Osteocyte (in vitro differentiated cells): ENCODE measurements at places on chromosomes 7 and 10.

GRCh38 chr7:88269586-88269985 lies 37.1 kb downstream of the STEAP4 start:
- H3K36me3 ChIP-seq, result no peaks in the 10 kb centered on the region
- DNase-seq, result no peak
- H3K4me1 ChIP-seq, result no peaks in the 10 kb centered on the region
- H3K27ac ChIP-seq, result no peak overlapping the region
- H3K4me3 ChIP-seq, result no peak overlapping the region

GRCh38 chr7:99252166-99252895 lies 20.3 kb upstream of the MYH16 start:
- DNase-seq, result no peak
- peaks cover 22% of the 10 kb centered on the region for H3K27me3 ChIP-seq
- no peak overlapping the region for H3K4me3 ChIP-seq
- H3K27ac ChIP-seq, result no peak overlapping the region
- H3K4me1 ChIP-seq, result no peaks in the 10 kb centered on the region

GRCh38 chr7:103870664-103871063 lies 118.8 kb downstream of the RELN start:
- DNase-seq, result no peak
- H3K27ac ChIP-seq, result no peak overlapping the region
- no peak overlapping the region for H3K4me3 ChIP-seq

GRCh38 chr10:126013489-126014281 lies 117.3 kb downstream of the FANK1 start:
- H3K4me1 ChIP-seq, result peaks cover 45% of the 10 kb centered on the region
- DNase-seq, result no peak
- H3K36me3 ChIP-seq, result peaks cover 9% of the 10 kb centered on the region
- H3K27me3 ChIP-seq, result no peaks in the 10 kb centered on the region
- H3K27ac ChIP-seq, result peak overlapping the region; percentile 51

DNA sequence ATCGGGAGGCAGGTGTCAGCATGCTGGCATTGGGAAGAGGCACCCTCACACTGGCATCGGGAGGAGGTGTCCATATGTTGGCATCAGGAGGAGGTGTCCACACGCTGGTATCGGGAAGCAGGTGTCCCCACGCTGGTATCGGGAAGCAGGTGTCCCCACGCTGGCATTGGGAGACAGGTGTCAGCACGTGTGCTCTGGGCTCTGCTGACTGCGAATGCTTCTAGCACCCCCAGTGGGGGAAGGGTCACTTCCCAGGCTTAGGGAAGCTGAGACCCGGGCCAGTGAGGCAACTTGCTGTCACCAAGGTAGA lies 92.5 kb upstream of the IKZF1 start:
- no peaks in the 10 kb centered on the region for H3K36me3 ChIP-seq
- H3K27me3 ChIP-seq, result no peaks in the 10 kb centered on the region
- H3K4me3 ChIP-seq, result no peak overlapping the region
- no peak for DNase-seq

DNA sequence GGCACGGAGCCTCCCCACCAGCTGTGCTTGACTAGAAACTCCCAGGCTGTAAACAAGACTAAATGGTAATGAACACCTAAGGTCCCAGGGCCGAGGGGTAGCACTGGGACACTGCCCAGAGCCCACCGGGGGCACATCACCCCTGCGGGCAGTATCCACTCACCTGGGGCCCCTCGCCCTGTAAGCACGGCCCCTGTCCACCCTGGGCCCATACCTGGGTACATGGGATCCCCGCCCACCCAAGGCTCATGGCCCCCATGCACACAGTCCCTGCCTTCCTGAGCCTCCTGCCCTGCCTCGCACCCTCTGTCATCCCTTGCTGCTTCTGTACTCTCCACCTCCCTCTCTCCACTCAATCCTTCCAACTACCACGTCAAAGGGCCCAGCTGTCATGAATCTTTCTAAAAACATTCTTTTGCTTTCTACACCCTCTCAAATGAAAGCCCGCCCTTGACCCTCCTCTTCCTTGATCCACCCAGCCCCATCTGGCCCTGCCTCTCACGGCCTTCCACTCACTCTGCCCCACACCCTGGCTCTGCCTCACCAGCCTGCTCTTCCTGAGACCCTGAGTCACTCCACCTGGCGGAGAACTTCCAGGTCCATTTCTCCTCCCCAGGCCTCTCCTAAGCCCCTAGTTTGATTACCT lies 173.1 kb downstream of the PARD3 start:
- H3K4me3 ChIP-seq, result no peak overlapping the region
- DNase-seq, result no peak
- no peaks in the 10 kb centered on the region for H3K27me3 ChIP-seq
- H3K27ac ChIP-seq, result no peak overlapping the region
- no peaks in the 10 kb centered on the region for H3K36me3 ChIP-seq

GRCh38 chr10:17744341-17744861 lies 7.6 kb upstream of the TMEM236 start:
- H3K27ac ChIP-seq, result no peak overlapping the region
- H3K4me3 ChIP-seq, result no peak overlapping the region
- peaks cover 6% of the 10 kb centered on the region for H3K4me1 ChIP-seq
- no peak for DNase-seq
- H3K36me3 ChIP-seq, result no peaks in the 10 kb centered on the region
- H3K27me3 ChIP-seq, result no peaks in the 10 kb centered on the region

DNA sequence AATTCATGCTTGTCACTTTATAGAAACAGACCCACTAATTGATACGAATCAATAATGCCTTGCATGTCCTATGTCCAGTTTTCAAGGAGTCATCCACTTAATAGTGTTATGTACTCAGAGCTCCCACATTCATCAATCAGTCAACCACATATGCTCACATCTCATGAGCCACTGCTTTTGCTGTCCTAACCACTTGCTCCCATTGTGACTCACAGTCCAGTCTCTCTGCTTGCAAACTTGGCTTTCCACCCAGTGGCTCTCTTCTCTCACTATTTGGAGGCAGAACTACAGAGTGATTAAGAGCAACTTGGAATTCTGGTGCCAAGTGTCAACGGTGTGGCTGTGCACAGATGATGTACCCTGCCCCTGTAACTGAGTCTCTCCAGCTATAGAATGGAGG lies 166.0 kb downstream of the SNX13 start:
- no peak for DNase-seq
- no peaks in the 10 kb centered on the region for H3K27me3 ChIP-seq
- no peaks in the 10 kb centered on the region for H3K36me3 ChIP-seq
- H3K27ac ChIP-seq, result no peak overlapping the region

DNA sequence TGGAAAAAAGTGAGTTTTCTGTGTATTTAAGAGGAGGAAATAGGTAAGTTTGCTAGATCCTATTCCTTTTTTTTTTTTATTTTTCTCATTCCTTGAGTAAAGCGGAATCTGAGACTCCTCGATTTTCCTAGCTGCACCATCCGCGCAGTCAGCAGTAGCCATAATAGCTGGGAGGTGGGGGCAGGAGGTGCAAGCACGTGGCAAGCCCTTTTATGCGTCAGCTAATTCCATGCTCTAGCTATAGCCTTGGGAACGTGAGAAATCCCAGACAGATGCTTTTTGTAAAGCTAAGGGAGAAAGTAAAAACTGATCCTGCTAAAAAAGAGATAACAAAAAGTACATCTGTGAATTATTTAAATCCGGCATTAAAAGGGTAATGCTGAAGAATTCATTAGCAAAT lies 33.2 kb upstream of the TPK1 start:
- H3K27ac ChIP-seq, result no peak overlapping the region
- no peak overlapping the region for H3K4me3 ChIP-seq
- H3K4me1 ChIP-seq, result no peaks in the 10 kb centered on the region
- H3K27me3 ChIP-seq, result no peaks in the 10 kb centered on the region
- H3K36me3 ChIP-seq, result no peaks in the 10 kb centered on the region

GRCh38 chr7:387132-388022 lies 97.4 kb downstream of the FOXL3 start:
- H3K27me3 ChIP-seq, result peaks cover 36% of the 10 kb centered on the region
- peaks cover 3% of the 10 kb centered on the region for H3K4me1 ChIP-seq
- H3K36me3 ChIP-seq, result no peaks in the 10 kb centered on the region
- no peak overlapping the region for H3K27ac ChIP-seq
- no peak for DNase-seq

DNA sequence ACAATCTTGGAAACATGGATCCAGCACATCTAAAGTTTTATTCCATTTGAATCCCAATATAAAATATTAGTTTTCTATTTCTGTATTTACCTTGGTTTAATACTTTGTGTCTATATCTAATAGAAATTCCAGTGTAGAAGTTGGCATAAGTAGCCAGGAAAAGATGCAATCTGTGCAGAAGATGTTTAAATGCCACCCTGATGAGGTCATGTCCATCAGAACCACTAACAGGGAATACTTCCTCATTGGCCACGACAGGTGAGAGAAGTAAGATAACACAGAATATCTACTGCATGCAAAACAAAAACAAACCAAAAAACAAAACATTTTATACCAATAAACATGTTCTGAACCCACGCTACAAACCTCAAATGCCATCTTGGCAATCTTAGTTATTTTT lies 15.7 kb downstream of the PLEKHS1 start:
- DNase-seq, result no peak
- no peak overlapping the region for H3K27ac ChIP-seq
- peaks cover 1% of the 10 kb centered on the region for H3K36me3 ChIP-seq
- no peak overlapping the region for H3K4me3 ChIP-seq
- H3K4me1 ChIP-seq, result peaks cover 2% of the 10 kb centered on the region
- H3K27me3 ChIP-seq, result peaks cover 80% of the 10 kb centered on the region

DNA sequence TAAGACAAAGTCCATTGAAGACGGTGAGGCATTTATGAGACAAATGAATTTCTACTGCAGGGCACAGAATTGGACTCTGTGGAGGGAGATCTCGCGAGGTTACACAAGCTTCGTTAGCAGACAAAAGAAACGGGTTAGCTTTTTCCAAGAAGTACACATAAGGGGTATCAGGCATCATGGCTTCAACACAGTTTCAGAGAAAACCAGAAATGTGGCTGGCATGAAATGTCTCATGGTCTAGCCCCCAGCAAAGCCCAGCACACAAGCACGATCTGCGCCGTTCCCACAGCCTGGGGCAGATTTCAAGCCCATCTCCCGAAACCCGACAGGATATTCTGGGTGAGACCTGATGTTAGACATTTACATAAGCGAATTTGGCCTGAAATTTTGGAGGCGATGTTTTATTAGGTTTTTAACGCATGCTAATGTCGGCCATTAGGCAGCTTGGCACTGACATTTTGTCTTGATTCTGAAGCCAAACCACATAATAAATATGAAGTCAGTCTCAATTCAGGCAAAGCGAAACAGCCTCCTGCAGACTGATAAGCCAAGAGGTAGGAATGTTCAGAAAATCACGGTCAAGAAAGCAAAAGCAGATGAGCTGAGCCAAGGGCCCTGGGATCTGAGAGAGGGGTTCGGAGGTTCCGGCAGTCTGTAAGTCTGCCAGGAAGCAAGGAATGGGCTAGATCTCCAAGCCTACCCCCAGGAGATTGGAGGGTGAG lies 240.5 kb downstream of the PRPF18 start:
- H3K36me3 ChIP-seq, result peaks cover 16% of the 10 kb centered on the region
- H3K4me1 ChIP-seq, result peaks cover 36% of the 10 kb centered on the region
- H3K27ac ChIP-seq, result no peak overlapping the region
- no peak overlapping the region for H3K4me3 ChIP-seq
- no peaks in the 10 kb centered on the region for H3K27me3 ChIP-seq

- DNase-seq, result no peak
- H3K4me1 ChIP-seq, result peaks cover 21% of the 10 kb centered on the region
- H3K27me3 ChIP-seq, result no peaks in the 10 kb centered on the region
- peaks cover 4% of the 10 kb centered on the region for H3K36me3 ChIP-seq
- peak overlapping the region; percentile 94 for H3K4me3 ChIP-seq
Measured at GRCh38 chr7:103075337-103075918, 488 bp downstream of the ARMC10 start.

DNA sequence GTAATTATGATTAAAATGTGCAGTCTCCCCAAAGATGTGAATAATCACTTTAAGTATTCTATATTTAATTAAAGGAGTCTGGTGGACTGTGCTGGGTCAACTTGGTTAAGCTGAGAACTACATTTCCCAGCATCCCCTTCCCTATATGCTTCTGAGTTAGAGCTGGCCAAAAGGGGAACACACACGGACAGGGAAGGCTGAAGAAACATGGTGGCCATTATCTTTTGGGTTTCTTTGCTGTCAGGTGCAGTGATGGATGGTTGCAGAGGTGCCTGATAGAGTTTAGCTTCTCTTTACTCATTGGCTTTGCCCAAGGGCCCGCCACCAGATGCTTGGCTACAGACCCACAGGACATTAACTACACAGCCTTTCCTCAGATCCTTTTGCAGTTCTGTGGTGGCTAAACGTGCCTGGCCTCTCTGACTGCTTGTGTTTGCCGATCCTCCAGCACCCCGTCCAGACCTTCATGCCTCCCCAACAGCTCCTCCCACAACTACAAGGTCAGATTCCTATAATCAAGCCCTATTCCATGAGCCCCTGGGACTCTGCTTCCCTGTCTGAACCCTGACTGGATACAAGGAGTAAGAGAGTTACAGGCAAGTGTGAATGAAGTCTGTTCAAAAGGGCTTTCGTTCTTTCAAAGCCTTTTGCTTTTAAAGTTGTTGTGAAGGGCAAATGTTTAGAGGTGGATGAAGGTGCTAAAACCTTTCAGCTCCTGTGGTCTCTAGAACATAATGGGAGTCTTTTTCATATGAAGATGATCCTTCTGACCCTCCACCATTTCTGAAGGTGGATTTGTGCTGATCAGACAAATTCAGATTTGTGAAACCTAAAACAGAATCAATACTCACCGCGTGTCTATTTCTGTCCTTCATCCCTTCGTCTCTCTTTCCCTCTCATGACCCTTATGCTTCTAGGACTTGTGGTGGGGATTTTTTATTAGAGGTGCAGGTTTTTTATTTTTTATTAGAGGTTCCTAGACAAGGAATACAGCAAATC lies 21.5 kb downstream of the BUB3 start:
- no peak overlapping the region for H3K4me3 ChIP-seq
- no peaks in the 10 kb centered on the region for H3K4me1 ChIP-seq
- H3K27me3 ChIP-seq, result no peaks in the 10 kb centered on the region
- H3K36me3 ChIP-seq, result peaks cover 33% of the 10 kb centered on the region

DNA sequence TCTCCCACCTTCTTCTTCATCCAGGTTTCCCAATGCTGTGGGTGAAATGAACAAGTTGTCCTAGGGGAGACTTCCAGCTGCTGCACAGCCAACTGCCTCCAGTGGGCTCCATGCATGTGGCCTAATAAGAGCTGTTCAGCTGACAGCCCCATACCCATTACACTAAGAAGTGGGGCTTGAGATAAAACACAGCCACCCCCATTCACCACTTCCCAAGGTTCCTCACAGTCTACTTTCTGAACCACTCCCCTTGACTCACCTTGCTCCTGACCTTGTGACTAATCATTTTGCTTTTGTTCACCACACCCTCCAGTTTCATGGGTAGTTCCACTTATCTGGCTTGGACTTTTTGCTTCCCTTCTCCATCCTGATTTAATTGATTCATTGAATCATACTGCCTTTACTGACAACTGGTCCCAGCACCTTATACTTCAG lies 119.3 kb downstream of the CABCOCO1 start:
- no peaks in the 10 kb centered on the region for H3K27me3 ChIP-seq
- no peak for DNase-seq
- no peaks in the 10 kb centered on the region for H3K36me3 ChIP-seq
- H3K27ac ChIP-seq, result no peak overlapping the region
- peaks cover 22% of the 10 kb centered on the region for H3K4me1 ChIP-seq

DNA sequence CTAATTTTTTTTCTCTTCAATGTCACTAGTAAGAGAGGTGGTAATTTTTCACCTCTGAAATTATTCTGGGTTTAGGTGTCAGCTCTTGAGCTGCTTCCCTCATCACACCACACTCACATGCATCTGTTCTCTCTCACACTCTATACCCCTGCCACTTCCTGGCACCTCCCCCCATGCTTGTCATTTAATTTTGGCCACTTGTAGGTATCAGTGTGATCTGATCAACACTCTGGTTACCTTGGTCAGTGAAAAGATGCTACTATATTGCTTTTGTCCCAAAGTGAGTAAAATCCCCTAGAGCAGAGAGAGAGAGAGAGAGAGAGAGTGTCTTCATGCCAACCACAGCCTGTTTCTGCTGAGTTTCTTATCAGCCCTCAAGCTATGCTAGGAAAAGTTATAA lies 42.5 kb downstream of the STK17A start:
- DNase-seq, result no peak
- peaks cover 7% of the 10 kb centered on the region for H3K4me1 ChIP-seq
- H3K27me3 ChIP-seq, result no peaks in the 10 kb centered on the region
- H3K4me3 ChIP-seq, result no peak overlapping the region
